ENCODE measurements at places on chromosomes 6 and 20.

- DNase-seq = peak; percentile 15
Observed at GRCh38 chr6:127737009-127737486, 160.1 kb downstream of the C6orf58 start.

DNA sequence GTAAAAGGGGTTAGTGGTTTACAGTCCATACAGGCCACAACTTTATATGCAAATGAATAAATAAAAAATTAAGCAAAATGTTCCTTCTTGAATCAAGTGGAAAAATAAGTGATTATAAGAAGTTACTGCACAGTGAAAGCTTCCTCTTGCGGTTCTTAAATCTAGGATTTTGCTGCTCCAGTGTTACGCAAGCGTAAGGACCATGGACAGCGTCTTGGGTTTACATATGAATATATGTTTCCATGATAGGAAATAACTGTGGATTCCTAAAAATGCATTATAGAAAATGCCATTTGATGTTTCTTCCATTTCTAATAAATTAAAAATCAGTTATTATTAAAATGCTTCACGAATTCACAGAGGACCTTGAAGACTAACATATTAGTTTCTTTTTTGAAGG lies 176.6 kb upstream of the POU3F2 start:
- DNase-seq = no peak

- no peak for DNase-seq
Observed at GRCh38 chr20:15139522-15139921, 802.1 kb upstream of the FLRT3 start.

GRCh38 chr6:23349521-23350147 lies 776.4 kb upstream of the NRSN1 start:
- peak; percentile 71 for DNase-seq

- no peak for DNase-seq
Observed at GRCh38 chr6:166253281-166253681, 54.9 kb downstream of the PRR18 start.

DNA sequence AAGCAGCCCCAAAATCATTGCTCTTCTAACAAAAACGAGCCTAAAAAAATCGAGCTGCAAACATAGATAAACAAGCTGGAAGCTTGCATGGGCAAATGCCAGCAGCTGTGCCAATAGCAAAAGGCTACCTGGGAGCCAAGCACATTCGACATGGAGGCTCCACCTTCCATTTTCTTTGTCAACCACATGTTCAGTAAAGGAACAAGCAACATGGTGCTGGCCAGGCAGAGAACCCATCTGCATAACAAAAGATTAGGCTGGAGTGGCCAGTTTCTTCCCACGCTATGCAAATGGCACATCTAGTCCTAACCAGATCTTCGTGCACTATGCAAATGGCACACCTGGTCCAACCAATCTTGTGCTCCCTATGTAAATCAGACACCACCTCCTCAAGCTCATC lies 110.5 kb downstream of the KIF16B start:
- peak; percentile 5 for DNase-seq

DNA sequence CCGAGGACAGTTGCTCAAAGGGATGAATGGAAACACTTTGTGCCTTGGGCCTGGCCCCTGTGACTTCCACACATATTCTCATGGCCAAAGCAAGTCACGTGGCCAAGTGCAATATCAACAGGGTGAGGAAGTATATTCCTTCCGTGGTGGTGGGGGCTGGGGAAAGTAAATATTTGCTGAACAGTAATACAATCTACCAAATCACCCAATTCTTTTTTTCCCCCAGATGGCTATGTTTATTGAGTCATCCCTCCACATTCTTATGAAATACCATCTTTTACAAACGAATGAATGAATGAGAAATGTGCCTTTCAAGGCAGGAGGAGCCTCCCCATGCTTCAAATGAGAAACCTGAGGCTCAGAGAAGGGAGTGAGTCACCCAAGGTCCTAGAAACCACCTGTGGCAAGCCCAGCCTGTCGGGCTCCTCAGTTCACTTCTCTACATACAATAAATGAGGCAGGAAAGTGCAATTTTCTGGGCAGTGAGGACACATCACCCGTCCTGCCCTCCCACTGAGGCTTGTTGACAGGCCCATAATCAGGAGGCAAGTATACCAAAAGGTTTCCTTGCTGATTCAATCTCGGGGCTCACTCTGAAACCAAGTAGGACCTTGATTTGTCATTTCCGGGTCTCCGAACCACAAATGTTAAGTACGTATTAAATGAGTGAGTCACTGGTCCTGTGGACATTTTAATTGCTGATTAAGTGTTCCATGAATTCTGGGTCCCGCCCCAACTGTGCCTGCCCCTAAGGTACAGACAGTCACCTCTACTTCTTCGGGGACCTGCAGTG lies 25.3 kb upstream of the TOP1 start:
- peak; percentile 96 for DNase-seq

- no peak for DNase-seq
Observed at GRCh38 chr6:31952140-31952805, 6.4 kb downstream of the CFB start.

GRCh38 chr20:25258828-25259227 lies 10.9 kb downstream of the PYGB start:
- DNase-seq = no peak

GRCh38 chr6:34030831-34031624 lies 114.9 kb downstream of the GRM4 start:
- no peak for DNase-seq

- no peak for DNase-seq
Observed at GRCh38 chr6:25176466-25176865, 102.7 kb upstream of the CARMIL1 start.

DNA sequence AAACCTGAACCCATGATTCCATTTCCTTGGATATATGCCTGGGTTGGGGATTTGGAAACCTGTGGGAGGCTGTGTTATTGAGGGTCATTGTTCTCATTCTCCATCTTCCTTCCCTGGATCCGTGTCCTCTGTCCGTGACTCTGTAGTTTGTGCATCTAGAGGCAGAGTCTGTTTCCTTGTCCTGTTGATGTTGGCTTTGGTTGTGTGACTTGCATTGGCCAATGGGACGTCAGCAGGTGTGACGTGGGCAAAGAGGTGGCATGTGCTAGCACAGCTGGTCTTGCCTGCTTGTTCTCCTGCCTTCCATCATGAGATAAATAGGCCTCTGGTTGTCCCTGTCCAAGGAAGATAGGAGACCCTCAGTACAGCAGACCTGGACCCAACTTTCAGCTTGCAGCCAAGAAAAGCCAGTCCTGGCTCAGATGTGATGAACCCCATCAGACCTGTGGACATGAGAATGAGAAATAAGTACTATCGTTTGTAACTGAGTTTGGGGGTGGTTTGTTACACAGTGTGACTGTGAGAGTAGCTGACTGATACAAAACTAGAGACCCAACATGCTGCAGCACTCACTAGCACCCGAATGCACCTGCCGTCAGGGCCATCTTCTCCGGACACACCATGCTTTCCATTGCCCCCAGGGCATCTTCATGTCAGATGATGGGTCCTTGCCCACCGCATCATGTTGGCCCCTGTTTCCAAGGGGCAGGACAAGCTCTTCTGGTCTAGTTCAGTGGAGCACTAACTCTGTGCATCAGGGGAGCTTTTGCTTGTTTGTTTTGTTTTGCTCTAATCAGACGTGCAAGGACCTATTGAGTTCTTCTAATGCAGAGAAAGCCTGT lies 195.3 kb upstream of the SULF2 start:
- DNase-seq = no peak

GRCh38 chr6:117547688-117548621 lies 54.4 kb downstream of the GOPC start:
- peak; percentile 20 for DNase-seq

DNA sequence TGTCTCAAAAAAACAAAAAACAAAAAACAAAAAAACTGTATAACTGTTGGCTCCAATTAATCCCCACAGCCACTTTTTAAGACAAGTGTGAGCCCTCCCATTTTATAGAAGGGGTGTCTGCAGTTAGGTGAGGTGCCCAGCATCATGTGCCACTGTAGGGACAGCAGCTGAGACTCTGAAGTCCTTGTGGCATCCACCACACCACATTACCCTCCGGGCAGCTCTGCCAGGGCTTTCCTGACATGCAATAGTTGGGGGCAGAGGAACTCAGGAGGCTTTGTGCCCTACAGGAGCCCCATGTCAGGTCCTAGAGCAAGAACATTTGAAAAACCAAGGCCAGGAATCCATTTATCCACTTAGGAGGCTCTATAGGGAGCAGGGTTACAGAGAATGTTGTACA lies 17.3 kb downstream of the PKIG start:
- no peak for DNase-seq

DNA sequence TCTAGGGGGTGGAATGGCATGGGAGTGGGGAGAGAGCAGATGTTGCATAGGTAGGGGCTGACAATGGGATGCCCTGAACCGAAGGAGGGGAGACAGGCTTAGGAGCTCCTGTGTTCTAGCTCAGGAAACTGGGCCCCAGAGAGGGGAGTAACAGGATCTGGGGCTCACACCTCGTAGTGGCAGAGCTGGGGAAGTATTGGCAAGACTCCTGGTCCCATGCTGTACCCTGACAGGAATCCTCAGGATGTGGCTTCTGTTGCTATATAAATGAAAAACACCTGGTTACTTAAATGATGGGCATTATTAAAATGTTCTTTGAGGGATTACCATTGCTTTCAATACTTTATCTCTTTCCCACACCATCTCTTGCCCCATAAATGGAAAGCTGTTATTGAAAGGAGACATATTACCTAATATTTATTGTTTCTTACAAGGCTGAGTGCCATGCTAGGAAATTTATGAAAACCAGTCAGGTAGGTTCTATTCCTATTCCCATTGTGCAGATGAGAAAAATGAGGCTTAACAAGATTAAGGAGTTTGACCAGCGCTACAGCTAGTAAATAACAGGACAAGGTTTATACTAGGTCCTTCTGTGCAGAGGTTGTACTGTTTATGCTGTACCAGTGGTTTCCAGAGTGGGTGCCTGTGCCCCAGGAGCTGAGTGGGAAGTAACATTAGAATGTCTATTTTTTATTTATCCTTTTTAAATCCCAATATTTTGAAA lies 35.3 kb upstream of the TCP11 start:
- DNase-seq = no peak

DNA sequence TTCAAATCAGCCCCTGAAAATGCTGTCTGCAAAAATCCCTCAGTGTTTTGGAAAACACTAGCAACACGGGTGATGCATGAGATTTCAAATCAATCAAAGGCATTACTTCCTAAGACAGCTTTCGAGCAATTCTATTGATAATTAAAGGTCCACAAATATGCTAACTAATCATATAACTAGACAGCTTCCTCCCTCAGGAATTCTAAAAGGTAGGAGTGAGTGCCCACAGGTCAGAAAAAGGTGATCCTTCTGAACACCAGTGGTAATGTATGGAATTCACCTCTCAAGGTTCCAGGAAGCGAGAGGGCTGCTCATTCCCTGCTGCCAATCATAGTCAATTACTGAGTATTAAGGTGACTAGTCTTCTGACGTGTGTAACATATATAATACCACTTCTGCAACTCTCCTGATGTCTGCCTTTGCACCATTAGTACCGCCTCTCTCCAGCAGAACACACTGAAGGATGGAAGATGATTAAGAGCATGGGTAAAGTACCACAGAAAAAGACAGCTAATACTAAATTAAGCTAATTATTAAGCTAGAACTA lies 16.4 kb downstream of the MAN1A1 start:
- no peak for DNase-seq

DNA sequence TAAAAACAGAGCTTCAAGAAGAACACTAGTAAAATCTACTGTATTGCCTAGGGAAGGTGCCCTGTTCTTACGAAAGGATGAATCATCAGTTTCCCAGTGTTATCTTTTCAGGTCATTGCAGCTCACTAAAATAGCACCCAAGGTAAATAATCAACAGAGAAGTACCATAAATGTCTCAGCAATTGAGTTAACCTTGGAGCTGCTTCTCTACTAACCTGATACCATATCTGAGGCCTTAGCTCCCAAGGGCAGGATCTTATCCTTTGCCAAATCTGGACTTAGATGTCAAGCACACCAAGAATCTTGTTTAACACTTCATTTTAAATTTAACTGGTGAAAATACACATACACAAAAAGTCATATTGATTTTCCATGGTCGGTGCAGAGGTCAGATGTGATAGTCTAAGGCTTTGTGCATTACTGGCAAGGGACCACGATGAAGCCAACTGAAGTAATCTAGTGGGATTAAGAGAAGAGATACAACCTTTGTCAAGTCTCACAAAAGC lies 81.5 kb downstream of the EDN1 start:
- DNase-seq = peak; percentile 8

DNA sequence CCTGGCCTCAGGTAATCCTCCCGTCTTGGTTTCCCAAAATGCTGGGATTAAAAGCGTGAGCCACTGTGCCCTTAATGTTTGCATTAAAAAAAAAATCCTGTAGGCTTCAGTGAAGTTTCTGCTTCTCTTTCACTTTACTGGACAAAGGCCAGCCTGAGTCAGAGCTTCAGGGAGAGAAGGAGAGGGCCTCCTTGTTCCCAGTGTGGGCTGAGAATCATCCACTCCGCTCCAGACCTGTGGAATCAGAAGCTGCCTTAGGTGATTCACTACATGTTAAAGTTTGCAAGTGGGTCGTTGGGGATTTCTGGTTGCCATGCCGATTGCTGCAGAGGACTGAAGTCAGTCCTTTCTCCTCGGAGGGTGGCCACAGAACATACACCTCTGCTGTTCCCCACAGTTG lies 113.3 kb upstream of the EEF1E1 start:
- DNase-seq = no peak

DNA sequence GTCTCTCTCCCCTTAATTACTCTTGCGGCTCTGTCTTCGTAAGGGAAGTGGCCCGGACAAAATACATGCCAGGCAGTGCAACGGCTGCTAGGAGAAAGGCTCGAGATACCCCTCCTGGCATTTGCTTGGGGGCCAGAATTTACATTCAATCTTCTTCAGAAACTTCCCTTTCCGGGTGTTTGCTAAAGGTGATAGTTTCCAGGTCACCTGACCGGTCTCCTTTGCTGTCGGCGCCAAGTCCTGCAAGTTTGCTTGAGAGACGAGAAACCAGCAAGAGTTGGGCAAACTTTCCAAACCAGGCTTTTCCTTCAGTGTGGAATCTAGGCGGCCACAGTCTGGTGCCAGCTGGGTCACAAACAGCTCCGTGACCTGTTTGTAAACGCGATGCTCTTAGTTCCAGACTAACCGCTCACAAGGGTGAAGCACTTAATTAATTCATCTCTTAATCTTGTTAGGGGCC lies 563 bp upstream of the SRSF3 start:
- DNase-seq = peak; percentile 53

DNA sequence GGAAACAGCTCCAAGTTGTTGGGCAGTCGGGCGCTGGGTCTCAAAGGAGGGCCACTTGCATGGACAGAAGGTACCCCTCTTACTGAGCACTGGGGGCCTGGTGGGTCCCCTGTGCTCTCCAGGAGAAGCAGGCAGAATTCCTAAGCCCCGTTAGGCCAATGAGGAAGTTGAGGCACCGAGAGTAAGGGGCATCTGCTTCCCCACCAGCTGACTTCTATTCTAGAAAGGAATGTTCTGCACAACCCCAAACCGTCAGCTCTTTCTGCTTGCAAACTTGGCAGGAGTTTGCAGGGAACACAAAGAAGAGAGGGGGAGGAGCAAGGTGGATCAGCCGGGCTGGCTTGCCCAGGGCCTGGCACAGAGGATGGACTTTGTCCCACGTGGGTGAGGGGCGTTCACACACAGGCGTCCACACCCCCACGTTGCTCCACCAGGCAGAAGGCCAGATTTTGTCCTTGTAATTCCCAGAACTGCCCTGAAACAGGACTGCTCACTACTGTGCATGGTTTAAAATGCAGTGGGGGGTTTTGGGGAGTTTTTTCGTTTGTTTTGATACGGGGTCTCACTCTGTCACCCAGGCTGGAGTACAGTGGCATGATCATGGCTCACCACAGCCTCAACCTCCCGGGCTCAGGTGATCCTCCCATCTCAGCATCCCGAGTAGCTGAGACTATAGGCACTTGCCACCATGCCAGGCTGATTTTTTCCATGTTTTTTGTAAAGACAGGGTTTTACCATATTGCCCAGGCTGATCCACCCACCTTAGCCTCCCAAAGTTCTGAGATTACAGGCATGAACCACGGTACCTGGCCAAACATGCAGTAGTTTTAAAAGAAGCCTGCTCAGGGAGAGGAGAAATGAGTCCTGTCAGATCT lies 93.3 kb downstream of the SNX5 start:
- DNase-seq = no peak
